ENCODE measurements at places on chromosomes 4 and X. TPM values are rescaled to one million over a fixed set of nuclear protein-coding genes. Genes with fewer than 3 reads are reported as not detected.

- DNase-seq: no peak
These were observed 536 bp downstream of the SH3BGRL start for GRCh38 chrX:81202456-81202819.

The NOCT gene
- total RNA-seq: 4.4 TPM

The CENPU gene
- total RNA-seq: 10.0 TPM

DNA sequence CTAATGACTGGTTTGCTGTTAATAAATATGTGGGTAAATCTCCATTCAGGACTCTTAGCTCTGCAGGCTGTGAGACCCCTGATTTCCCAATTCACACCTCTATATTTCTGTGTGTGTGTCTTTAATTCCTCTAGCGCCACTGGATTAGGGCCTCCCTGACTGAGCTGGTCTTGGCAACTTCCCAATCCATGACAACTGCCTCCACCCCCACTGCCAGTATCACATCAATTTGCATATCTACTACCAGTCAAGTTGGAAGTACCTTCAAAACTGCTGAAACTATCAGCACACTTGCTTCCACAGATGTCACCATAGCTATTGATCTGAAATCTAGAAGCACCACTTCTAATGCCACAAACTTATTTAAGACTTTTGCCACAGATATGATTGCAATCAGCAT, 27.6 kb downstream of the OPRPN start:
- no peak for DNase-seq

DNA sequence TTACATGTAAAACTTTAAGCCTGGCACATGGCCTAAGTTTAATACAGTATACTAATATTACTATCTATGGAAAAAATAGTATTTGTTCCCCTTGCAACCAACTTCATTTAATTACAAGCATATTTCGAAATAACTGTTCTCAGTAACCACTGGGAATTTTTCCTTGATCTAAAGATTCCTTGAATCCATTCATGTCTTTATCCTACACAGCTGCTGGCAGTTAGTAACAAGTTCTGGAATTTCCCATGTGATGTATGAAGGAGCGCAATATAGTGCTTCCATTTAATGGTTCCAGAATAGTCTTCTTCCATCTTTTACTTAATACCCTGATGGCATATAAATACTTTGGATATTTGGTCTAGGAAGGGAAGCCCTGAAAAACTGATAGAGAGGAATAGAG, 136.5 kb downstream of the AASDH start:
- no peak for DNase-seq

The SPARCL1 gene
- 11.2 TPM for total RNA-seq

The HELT gene
- not detected for total RNA-seq
